HEK293T (cell line): ENCODE measurements at places on chromosomes 12 and 14.

- DNase-seq: no peak
Observed at GRCh38 chr12:47730341-47730744, 5.1 kb upstream of the ENDOU start.

- no peak for DNase-seq
Observed at GRCh38 chr14:103697206-103697602, 18.0 kb downstream of the XRCC3 start.

DNA sequence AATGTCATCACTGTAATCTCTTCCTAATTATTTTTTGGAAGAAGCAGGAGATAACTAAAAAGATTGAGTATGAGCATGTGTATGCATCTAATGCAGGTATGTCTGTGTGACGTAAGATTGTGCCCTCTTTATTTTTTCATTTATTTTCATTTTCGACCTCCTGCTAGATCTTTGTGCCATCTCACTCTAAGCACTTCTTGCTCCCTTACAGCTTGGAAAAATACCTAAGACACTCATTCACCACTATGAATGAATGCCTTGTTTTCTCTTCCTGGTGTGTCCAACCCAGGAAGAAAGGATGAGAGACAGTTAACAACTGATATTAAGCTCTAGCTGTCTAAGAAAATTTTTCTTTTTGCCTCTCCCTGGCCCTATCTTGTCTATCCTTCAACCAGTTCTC lies 76.8 kb upstream of the CISTR start:
- no peak for DNase-seq

DNA sequence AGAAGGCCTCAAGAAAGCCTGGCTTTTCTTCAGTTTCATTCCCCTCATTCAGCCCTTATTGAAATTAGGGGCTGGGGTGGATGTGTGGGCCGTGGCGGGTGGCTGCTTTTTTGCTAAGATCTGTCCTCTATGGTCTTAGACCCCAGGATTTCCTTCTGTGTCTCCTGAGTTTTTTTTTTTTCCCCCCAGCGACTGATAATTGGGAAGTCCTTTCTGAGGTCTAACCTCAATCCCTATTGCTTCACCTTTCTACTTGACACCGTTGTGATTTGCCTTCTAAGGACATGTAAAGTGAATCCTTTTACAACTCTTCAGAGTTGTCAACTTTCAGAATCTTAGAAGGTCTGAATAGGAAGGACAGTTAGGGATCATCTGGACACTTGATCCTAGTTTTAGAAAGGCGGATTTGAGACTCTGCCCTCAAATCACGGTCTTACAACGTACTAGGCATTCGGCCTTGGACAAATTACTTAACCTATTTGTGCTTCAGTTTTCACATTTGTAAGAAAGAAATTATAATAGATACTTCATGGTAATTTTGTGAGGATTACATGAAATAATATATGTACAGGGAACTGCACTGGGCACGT lies 4.4 kb downstream of the GPR84 start:
- no peak for DNase-seq

DNA sequence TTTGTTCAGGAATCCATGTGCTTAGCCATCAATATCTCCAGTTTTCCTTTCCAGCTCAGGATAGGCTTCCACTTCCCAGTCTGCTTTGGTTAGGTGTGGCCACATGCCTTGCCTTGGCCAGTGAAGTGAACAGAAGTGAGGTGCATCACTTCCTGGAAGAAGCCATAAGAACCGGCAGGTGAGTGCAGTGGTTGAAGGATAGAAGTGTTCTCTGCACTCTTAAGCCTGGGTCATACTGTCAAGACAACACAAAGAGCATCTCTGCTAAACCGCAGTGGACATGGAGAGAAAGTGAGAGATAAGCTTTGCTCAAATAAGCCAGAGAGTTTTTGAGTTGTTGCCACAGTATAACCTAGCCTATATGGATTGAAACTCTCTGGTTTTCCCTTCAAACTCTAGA lies 11.4 kb downstream of the GNG2 start:
- DNase-seq: no peak

DNA sequence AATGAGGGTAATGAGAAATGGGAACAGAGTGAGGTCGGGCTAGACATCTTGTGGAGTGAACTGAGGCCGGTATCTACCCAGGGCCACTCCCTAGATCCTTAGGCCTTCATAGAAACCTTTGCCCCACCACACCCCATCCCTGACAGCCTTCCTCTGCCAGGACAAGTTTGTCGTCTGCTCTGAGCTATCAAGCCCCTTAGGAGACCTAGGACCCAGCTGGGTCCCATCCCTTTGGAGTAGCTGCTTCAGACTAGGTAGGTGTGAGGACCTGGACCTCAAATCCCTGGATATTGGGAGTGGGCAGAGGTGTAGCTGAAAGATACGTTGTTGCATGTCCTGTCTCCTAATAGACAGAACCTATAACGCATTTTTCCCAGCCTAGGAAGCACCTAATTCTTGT lies at the start of gene TMEM253:
TMEM253 (plus strand) TSS at position 136 of the 400 bp plus-strand sequence. CDS start 278 bp downstream, outside the sequence.
- DNase-seq: no peak

- DNase-seq: no peak
Observed at GRCh38 chr12:109098651-109099050, 1.3 kb downstream of the UNG start.

- no peak for DNase-seq
Observed at GRCh38 chr12:15044471-15044870, 71.6 kb downstream of the PDE6H start.

- peak; percentile 5 for DNase-seq
Observed at GRCh38 chr12:88035907-88036289, 6.7 kb upstream of the C12orf50 start.

- no peak for DNase-seq
Observed at GRCh38 chr12:104547235-104547634, 90.5 kb downstream of the CHST11 start.

DNA sequence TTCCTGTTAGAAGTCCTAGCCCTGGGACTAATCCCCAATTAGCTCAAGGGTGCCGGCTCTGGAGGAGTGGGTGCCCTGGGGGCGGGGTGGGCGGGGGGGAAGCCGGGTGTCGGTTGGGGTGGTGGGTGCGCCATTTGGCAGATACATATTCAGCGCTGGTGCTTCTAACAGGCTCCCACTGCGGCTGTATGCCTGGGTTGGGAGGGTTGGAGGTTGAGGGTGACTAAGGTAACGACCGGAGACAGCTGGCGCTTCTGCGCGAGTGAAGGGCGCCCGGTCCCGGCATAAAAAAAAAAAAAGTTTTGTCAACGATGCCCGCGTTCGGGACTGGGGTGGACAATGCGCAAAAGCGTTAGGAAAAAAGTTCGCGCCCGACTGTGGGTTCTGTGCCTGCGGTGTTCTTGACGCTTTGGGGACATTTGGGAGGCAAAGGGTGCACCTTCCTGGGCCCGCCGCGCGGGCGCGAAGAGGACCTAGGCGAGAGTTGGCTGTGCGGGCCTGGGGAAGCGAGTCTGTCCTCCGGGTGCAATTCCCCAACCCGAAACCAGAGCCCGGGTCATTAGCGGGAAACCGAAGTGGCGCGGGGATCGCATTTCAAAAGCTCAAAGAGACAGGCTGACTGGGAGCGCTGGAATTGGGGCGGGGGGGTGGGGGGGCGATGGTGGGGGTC lies 19.2 kb downstream of the TBX3 start:
- DNase-seq: no peak

- no peak for DNase-seq
Observed at GRCh38 chr12:101696251-101697196, 916 bp upstream of the CHPT1 start.

DNA sequence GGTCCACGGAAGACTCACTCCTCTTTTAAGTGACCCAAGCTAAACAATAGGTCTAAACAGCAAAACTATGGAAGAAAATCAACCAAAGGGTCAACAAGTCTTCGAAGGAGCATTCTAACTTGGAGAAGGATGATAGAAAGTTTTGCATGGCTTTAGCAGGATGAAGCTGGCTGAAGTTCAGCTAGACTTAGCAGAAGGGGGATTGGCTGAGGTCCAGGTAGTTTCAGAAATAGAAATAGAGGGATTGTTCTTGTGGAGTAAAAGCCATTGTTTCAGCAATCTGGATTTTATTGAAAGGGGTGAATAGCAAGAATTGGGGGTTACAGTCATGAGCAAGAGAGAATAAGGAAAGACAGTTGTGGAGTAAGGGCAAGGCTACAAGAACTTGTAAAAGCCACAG lies 84.7 kb upstream of the TSPAN8 start:
- DNase-seq: no peak

- DNase-seq: no peak
Observed at GRCh38 chr14:63867933-63868921, 15.4 kb downstream of the SYNE2 start.

DNA sequence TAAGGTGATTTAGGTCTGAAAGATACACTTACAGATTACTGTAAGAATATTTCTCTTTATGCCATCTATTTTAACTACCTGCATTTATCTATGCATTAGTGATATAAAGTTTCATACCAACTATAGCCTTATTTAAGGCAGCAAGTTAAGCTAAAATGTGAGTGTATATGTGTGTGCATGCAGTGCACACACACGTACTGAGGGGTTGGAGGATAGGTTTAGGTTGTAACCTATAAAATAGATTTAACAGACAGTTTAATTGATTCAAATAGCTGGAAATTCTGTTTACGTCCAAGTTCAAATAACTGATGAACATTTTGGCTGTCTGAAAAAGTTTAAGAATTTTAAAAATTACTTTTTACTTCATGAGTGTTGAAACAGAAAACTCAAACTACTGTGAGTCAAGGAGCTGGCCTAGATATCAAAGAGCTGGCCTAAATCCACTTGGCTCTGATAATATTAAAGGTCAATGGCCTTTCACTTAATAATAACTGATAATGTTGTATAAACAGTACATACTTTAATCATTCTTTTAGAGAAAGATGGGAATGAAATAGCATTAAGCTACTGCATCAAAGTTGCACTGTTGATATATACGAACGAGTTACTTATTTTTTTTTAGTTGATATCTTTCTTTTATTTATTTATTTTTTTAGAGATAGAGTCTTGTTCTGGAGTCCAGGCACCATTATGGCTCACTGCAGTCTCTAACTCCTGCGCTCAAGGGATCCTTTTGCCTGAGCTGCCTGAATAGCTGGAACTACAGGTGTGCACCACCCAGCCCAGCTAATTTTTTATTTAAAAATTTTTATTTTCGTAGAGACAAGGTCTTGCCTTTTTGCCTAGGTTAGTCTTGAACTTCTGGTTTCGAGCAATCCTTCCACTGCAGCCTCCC lies 13.8 kb upstream of the KCNJ8 start:
- no peak for DNase-seq

DNA sequence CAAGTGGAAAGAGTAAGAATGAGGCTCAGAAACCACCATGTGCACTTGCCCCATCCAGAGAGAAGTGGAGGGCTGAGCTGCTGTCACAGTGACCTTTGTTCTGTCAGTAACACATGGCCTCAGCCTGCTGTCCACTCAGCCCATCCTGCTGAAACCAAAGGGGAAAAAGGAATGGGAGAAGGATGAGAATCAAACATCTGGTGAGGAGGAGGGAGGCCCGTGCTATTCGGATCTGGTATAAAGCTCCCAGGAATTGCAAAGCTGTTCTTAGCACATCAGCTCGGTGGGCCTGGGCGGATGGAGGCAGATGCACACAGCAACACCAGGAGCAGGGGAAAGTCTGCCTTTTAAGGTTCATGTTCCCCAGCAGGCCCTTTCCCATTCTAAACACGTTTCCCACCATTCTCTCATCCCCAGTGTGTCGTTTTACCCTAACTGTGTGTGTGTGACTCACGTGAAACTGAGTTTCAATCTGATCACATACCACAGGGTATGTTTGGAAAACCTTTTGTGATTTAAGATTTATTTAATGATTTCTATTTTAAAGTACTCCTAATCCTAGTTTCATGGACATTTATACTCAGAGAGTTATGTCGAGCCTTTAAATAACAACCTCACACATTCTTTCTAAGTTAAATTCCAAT lies 36.8 kb downstream of the RTRAF start:
- DNase-seq: no peak

- no peak for DNase-seq
Observed at GRCh38 chr14:83646228-83646627, 1883.7 kb upstream of the FLRT2 start.

DNA sequence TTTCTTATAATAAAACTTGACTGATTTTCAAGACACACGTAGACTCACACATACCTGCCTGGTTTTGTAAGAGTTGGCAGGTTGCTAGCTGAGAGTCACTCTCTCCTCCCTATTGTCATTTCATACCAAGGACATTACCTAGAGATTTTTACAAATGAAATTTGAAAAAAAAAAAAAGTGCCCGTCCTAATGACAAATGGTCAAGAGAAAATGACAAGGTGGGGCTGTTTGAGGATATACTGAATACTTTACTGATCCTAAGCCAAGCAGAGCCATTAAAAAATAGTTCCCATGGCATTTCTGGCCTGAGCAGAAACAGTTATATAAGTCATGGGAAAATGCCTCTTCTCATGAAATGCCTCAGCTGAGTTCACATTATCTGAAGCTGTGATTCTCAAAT lies 150.2 kb downstream of the DYRK2 start:
- no peak for DNase-seq

DNA sequence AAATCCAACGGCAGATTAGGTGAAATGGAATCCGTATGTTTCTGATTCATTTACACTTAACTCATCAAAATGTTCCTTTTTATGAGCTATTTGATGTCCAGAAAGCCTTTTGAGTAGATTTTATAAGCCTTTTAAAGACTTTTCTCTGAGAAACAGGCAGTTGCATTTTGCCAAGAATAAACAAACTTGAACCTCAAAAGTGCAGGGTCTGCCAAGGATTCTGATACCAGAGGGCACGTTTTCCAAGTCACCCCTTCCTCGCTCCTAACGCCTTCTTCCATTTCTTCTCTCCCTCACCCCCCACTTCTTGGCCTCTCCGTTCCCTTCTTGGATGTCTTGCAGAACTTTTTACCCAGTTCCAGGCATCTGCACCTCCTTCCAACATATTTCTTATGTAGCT lies 200.6 kb upstream of the TBX3 start:
- DNase-seq: no peak

DNA sequence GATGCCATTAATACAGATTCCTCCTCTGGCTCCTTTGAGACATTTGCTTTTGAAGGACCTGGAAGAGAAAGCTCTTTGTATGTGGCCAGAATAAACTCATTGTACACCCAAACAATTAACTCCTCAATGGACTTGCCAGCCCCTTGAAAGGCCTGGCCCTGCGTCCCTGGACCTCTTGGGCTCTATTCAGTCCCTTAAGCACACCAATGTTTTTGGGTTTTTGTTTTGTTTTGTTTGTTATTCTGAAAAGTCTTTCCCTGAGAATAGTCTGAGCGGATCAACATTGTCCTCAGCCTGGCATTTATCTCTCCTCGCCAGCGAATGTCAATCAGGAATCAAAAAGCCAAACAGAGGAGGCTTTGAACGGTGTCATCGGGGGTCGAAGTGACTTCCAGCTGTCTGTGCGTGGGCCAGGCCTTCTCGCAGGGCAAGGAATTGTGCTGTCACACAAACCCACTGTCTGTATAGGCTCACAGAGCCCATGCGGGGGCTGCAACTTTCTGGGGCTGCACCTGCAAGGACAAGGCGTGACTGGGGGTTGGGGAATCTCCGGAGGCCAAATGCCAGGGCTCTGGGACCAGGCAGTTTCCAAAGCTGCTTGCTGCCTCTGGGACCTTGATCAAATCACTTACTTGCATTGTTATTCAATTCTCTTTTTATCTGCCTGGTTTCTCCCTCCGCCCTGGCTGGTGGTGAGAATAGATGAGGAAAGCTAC lies 108.3 kb downstream of the SMOC1 start:
- DNase-seq: no peak

GRCh38 chr12:55922126-55922525 lies 5.6 kb downstream of the PYM1 start:
- no peak for DNase-seq
